ENCODE measurements at places on chromosomes 5 and 9.

DNA sequence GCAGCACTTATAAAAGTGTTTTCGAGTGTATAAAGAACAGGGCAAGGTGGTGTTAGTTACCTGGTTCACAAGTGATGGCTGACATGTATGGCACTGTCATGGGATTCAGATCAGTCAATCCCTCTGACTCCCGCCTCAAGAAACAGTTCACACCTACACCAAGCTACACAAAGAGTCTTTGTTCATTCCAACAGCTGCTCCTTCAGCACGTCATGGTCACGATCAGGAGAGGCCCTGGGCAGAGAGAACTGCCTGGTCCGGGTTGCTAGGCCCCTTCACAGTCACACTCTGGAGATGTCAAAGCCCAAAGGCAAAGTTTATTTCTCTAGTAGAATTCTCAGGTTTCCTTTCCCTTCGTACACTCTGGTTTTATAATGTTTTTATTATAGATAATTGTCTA is 426.7 kb downstream of the ZSWIM6 start:
- DNase-seq: no peak

DNA sequence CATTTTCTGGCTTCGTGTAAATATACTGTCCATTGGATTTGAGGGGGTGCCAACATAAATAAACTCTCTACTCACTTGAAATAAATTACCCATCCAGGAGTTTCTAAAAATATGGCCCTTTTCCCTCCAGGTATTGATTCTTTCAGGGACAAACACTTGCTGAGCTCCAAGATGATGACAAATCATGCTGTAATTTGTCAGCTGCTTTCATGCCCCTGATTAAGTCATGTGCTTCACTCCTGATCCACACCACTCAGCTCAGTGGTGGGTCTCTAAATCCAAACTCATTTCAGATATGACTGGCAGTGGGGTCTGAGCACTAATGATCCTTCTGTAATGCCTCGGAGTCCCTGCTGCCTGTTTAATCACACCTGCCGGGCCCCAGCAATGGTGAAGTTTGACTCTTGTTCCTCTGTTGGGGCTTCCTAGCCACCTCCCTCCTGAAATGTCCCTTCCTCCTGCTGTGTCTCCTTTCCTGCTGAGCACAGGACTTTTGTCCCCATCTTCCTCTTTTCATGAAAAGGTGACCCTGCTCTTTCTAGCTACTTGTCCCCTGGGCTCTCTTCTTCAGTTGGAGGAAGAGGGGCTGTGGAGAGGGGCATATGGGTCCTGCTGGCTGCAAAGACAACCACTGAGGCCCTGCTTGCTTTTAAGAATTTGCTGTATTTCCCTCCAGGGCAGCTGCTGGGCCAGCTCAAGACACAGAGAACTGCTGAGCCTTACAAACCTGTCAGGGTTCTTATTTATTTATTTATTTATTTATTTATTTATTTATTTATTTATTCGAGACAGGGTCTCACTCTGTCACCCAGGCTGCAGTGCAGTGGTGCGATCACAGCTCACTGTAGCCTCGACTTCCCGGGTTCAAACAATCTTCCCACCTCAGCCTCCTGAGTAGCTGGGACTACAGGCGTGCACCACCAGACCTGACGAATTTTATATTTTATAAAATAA is 200.0 kb downstream of the ATP10B start:
- DNase-seq: no peak

DNA sequence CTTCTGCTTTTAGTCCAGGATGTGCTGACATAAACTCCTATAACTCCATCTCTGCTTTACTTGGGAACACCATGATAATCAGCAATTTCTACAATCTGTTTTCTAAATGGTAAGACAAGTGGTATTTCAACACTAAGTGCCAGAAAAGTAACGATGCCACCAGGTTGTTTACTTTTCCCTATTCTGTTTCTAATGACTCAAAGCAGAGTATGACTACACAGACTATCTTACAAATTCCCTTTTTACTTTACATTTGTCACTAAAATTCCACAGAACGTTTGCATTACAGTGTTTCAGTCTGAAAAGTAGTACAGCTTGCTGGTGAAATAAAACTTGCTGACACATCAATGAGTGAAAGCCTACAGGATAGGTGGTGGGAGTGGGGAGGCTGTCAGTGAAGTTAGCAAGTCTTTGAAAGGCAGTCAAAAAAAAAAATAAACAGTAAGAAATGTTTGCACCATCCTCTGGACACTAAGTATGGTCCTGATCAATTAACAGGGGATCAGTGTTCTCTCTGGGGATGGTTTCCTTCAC is 186.5 kb downstream of the LURAP1L start:
- DNase-seq: no peak

GRCh38 chr5:105172918-105173317 is 1610.3 kb upstream of the NUDT12 start:
- no peak for DNase-seq

GRCh38 chr5:62593331-62593730 is 14.7 kb downstream of the LRRC70 start:
- no peak for DNase-seq

DNA sequence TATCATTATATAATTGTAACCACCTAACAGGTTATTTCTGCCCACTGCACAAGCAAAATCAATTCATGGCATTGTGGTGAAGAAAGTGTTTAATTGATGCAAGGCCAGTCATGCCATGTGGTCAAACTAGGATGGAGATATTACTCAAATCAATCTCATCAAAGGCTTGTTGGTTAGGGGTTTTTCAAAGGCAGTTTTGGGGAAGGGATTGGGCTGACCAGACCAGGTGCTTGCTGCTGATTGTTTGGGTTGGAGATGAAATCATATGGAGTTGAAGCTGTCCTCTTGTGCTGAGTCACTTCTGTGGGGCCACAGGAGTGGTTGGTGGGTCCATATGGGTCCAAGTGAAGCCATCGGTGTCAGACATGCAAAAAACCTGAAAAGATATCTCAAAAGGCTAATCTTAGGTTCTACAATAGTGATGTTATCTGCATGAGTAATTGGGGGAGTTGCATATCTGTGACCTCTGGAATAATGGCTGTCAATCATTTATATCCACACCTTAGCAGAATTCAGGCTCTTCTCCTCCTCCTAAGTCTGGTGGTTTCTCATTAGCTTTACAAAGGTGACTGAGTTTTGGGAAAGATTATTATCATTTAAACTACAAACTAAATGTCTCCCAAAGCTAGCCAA is 44.9 kb downstream of the HMGCS1 start:
- DNase-seq: no peak

DNA sequence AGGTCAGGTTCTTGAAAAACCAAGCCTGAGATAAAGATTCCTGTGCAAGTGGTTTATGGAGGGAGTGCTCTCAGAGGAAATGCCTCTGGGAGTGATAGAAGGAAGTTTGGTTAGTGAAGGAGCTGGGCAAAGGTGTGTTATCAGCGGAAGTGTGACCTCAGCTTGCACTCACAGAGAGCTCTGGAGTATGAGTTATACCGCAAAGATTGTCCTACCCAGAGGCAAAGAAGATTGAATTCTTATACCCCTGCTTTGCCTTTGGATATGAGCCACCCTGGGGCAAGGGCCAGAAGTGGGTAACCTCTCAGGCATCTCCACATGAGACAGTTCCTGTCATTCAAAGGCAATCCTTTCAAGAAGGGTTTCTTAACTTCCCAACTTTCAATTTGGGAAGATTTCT is 145.6 kb downstream of the MUSK start:
- no peak for DNase-seq

DNA sequence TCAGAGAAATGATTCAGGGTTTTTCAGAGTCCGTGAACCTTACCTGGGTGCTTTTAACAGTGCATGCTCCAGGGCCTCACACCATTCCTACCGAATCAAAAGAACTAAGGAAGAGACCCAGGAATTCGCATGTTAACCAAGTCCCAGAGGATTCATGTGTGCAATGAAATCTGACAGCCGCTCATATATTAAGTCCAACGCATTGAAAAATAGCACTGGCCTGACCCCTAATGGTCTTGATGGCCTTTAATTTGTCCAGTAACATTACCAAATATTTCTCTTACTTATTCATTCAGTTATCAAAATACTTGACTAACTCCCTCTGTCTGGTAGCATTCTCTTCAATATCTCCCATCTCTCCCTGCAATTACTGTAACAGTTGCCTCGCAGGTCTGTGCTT is 55.0 kb upstream of the MARCHF11 start:
- DNase-seq: no peak

DNA sequence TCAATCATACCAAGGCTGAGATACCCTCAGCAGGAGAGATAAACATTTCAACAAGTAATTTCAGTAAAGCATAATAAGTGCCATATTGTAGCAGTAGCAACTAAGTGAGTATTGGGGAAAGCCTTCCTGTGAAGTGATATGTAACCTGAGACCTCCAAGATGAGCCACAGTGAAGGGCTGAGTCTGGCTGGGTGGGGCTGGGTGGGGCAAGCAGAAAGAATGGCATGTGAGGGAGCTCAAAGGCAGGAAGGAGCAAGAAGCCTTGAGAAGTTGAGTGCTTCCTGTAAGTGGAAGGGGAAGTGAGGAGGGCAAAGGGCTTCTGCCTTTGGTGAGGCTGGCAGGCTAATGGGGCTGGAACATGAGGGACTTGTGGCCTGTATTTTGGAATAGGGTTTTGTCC is 19.7 kb upstream of the ASTN2 start:
- DNase-seq: no peak

- no peak for DNase-seq
These were observed 42.3 kb downstream of the RNF180 start for GRCh38 chr5:64207978-64208377.

GRCh38 chr9:77170991-77171699 is 6.2 kb upstream of the VPS13A start:
- DNase-seq: no peak

DNA sequence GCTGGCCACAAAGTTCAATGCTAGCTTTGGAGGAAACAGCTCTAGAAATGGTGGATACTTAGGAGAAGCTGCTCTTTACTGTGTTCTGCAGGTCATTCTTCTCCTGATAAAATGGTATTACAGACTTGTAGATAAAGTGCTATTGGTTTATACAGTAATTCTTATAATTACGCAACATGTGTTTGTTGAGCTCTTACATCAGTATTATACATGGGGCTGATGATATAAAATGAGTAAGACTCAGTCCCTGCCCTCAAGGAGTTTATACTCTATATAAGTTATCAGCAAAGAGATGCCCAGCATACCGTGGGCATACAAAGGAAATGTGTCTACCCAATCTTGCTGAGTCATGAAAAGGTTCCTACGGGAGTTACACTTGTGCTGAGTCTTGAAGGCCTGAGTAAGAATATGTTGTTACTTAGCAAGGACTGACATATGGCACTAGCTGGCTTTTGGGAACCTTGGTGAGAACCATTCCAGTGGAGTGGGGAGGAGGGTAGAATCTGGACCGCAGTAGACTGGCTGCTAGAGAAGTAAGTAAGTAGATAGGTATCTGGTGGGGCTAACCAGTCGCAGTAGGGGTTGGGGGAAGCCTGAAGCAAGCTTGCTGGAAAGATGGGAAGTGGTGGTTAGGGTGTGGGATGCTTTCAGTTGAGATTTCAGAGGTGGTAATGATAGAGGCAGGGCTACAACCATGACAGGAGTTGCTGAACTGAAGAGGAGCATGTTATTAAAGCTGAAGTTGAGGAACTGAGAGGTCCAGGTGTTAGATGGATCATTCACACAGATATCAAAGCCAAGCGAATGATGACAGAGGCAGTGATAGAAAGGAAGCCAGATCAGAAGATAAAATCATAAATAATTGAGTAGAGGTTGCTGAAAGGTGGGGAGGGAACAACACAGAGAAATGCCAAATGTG is 11.1 kb upstream of the TTC23L start:
- no peak for DNase-seq

GRCh38 chr9:95429096-95429495 is 87.7 kb downstream of the PTCH1 start:
- DNase-seq: no peak

GRCh38 chr9:90307891-90308290 is 334.7 kb downstream of the DIRAS2 start:
- DNase-seq: no peak

- no peak for DNase-seq
These were observed 72.5 kb downstream of the MACROH2A1 start for GRCh38 chr5:135326296-135327254.

- DNase-seq: no peak
These were observed 64.2 kb upstream of the OLFM1 start for GRCh38 chr9:135023088-135023785.

- DNase-seq: no peak
These were observed 65.0 kb downstream of the CEMIP2 start for GRCh38 chr9:71703172-71703872.

- peak; percentile 75 for DNase-seq
These were observed at the start of gene SLC1A3 for GRCh38 chr5:36606428-36607113. Gene SLC1A3, plus strand, starts transcription at chr5:36606606. Its CDS starts 1,818 bp downstream, at chr5:36608424.

GRCh38 chr9:91354881-91355280 is 6.8 kb downstream of the AUH start:
- no peak for DNase-seq

DNA sequence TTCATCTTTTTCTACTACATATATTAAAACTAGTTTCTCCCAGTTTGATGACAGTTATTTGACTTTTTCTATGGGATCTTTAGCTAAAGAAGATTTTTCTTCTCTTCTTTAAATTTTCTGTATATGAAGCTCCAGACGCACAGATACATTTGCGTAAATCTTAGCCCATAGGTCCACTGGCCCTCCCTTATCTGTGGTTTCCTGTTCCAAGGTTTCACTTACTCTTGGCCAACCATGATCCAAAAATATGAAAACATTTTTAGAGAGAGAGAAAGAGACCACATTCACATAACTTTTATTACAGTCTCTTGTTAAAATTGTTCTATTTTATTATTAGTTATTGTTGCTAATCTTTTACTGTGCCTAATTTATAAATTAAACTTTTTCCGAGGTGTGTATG is 270.2 kb upstream of the DAPK1 start:
- DNase-seq: no peak
